ENCODE measurements at places on chromosomes 3 and 15.
A peak's percentile ranks its signal among the peaks of the same experiment; 100 is the strongest.

DNA sequence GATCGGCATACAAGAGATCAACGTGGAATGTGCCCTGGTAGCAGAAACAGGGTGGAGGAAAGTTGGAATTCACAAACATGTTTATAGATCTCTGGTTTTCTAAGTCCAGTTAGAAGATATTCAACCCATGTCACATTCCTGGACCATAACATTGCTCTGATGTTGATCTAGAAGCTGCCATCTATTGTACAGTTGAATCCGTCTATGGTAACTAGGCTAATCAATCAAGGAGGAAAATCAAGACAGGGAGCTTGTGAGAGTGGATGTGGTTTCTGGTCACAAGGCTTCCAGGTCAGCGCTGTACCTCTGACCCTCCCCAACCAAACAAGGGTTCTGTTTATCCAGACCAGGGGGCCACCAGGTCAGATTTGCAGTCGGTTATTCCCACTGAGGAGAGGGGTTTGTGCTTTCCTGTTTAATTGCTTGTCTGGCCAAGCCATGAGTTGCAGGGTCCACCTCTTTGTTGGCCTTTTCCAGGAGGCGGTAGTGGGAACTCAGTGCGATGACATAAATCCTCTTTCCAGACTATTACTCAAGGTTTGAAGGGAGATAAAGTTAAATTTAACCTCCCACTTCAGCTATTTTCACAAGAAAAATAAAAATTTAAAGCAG, 130.3 kb downstream of the SLCO3A1 start:
- no peak for DNase-seq

DNA sequence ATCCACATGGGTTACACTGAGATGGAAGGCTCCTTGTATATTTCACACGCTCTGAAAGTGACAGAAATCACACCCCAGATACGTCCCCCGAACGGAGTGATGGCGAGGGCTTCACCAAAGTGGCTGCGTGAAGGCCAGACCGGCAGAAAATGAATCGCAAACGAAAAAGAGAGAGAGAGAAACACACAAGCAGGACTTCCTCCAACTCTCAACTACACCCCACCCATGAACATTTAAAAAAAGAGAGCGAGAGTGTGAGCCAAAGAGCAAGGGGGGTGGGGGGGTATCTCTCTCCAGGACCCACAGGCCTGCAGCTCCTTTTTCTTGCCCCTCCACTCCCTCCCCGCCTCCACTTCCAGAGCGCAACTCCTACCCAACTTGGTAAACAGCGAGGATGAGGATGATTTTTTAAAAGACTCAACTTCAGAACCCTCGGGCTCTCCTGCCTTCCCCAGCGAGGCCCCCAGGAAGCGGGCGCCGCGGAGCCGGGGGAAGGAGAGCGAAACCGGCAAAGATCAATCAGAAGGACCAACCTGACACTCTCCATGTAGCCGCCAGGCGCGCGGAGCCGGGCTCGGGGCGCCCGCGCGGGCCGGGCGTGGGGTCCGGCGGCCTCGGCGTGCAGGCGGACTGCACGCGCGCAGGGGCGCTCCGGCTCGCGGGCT, 519.1 kb downstream of the FOXP1 start:
- DNase-seq, result peak; percentile 49

DNA sequence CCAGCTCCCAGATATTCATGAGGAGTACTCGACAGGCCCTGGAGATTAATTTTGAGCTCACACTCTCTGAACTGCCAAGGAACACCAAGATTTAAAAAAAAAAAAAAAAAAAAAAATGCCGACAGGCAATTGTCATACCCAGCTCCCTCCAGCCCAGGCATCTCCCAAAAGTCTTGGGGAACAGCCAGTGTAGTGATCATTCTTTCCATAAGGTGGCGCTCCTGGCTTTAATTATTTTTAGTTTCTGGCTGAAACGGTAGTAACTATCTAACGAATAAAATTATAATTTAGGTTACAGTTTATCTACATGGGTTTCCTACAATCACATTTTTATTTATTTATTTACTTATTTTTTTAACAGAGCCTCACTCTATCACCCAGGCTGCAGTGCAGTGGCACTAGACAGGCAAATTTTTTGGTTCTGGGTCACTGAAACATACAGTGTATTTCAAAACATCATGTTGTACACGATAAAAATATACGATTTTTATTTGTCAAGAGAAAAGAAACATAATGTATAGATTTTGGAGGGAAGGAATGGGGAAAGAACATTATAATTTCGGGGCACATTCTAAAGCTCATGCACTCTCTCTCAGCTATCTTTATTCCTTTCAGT, 157.3 kb downstream of the ADAMTS9 start:
- no peak for DNase-seq

GRCh38 chr15:48389691-48390143, 58.5 kb downstream of the DUT start:
- DNase-seq, result no peak

DNA sequence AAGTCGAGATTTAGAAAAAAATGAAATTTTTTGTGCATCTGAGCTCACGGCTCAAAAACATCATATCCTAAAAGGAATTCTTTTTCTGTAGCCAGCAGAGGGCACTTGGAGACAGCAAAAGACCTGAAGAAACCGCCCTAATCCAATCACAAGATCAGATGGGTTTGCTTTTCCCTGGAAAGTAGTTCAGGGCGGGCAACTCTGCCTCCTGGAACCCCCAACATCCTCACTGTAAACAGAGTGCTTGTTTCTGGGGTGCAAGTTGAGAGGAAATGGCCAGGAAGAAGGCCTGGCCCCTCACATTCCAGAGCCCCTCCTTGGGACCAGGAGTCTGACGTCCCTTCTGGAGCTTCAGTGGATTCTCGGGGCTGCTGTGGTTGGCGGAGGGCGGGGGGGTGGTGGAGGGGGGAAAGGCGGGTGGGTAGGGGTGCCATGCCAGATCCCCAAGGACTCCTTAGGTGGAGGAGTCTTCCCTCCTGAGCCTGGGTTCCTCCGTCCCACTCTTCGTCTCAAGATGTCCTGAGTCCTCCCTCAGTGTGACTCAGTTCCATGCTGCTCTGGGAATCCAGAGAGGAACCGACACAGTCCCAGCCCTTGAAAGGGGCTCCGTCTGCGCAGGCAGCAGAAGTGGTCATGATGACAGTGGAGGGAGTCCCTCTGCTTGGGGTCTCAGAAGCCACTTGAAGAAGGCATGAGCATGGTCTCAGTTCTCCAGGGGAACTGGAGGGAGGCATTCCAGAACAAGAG, 35.9 kb downstream of the CCK start:
- no peak for DNase-seq

DNA sequence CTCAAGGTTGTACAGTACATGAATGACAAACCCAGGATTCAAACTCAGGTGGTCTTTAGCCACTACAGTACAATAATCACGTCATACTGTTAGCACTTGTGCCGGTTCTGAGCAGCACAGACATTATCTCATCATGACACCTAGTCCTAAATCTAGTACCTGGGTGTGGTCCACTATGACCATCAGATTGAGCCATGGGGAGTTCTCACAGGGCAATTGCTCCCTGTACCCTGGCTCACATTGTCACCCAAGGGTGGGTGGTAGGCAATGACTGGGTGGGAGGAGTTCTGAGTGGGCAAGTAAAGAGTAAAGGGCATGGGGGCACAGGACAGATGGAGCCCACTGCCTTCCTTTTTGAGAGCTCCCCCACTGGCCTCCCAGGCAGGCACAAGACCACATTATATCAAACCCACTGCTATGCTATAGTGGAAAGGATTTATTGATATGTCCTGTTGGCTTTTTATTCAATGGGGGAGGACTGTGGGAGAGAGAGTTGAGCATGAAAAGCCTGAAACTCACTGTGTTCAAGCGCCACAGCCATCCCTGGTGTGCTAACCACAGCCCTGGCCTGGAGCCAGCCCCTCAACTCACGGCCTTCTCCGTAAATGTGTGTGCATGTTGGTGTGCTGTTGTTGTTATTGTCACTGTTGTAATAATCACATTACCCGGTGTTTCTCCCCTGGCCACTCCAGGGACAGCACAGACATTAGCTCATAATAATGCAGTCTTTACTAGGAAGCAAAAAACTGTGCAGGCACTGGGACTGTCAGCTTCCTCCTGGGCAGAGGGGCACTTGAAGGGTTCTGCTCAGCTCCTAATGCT, 27.3 kb downstream of the ADCY5 start:
- DNase-seq, result no peak

- DNase-seq, result no peak
Observed at GRCh38 chr15:89175617-89176191, 45.7 kb downstream of the RLBP1 start.

- no peak for DNase-seq
Observed at GRCh38 chr3:97712919-97713318, 51.6 kb upstream of the ARL6 start.

DNA sequence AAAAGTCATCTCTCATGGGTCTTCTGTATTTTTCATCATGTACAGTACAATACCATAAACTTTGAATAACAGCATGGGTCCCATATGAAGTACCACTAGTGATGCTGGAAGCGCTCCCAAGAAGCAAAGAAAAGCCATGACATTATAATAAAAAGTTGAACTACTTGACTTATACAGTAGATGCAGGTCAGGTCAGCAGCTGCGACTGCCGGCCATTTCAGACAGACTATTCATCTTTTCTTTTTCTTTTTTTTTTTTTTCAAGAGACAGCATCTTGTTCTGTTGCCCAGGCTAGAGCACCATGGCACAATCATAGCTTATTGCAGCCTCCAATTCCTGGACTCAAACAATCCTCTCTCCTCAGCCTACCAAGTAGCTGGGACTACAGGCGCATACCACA, 10.2 kb downstream of the RAF1 start:
- no peak for DNase-seq

DNA sequence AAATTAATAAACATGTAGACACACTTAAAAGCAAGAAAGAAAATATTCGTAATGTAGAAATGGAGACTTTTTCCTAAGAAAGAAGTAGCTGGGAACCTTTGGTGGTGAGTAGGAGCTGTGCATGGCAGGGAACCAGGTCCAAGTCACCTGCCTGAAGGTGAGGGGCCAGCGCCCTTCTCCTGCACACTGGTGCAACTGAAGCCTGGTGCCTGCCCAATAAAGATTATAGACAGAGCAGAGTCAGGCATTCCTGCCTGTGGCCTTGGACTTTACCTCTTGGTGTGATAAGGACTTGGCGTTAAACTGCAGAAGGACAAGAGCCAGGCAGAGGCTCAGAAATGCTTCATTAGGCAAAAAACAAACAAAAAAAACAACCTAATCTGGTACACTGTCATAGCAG, 14.2 kb downstream of the CFAP91 start:
- DNase-seq, result no peak

- no peak for DNase-seq
Observed at GRCh38 chr15:60887139-60887538, 342.0 kb downstream of the RORA start.

DNA sequence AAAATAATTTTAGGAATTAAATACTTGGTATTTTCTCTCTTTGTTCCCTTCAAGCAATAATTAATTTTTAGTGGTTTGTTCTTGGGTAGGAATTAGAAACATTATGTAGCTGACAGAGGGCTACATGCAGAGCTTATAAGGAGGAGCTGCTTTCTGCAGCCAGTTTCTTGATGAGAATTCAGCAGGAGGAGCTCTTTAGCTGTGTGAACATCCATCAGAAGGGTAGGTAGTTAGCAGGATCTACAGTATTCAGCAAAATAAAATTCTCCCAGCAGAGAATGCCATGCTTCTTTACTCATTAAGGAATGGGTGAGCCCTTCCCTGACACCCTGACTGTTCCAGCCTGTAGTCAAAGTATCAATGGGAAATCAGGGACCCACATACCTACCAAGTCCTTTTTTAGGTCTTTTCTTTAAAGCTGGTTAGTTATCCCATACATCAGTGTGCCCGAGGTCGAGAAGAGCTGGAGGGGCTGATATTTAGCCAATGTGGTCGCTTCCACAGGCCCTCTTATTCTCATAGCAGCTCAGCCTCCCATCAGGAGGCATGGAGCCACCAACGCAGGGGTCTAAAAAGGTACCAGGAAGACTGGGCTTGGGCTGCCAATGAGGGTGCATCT, 54.0 kb downstream of the KCNAB1 start:
- DNase-seq, result no peak

DNA sequence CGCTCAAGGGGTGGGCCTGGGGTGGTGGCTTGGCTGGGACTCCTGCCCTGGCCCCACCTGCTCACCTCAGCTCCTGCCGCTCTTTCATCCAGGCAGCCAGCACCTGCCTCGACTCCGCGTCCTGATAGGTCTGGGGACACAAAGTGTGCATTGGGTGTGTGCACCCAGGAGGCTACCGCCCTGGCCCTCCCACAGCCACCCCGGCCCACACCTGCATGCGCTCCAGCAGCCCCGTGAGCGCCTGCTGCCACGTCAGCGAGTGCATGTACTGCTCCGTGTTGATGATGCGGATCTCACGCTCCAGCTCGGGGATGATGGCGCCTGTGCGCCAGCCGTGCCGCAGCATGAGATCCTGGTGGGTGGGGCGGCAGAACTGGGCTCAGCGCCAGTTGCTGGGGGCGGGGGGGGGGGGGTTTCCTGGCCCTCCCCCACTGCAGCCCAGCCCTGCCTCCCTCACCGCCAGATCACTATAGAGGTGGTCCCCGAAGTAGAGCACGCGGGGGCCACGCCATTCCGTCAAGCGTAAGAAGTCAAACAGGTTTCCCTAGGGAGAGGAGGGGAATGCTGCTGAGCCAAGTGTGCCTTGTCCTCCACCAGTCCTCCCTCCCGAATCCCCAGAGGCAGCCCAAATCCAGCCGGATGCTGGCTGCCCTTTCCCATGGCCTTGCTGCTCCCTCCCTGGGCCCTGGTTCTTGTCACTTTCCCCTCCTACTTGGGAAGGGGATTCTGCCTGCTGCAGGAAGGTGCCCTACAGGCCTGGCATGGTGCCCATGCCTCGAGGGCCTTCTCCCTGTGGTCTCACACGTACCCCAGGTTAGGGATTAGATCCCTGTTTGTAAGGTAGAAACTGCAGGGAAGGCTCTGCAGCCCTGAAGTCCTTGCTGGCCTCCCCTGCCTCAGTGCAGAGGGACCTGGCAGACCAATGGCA, 8.6 kb downstream of the NT5DC2 start:
- no peak for DNase-seq

DNA sequence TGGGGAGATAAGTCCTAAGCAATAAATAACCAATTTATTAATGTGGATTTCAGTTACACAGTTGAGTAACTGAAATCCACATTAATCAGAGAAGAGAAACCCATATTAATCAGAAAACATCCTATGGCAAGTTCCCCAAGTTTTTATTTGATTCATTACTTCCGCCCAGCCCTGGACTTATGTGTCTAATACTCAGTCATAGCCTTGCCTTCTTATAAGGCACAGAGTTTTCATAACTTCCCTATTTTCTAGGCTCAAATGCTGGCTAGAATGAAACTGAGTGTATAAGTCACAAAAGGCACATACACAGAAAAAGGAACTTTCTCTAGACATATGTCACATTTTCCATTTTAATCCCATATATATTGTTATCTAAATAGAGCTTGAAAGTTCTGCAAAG, 28.8 kb downstream of the CD47 start:
- DNase-seq, result no peak

GRCh38 chr15:37086120-37086519, 14.2 kb downstream of the MEIS2 start:
- no peak for DNase-seq

Measured in stimulated activated CD4-positive, alpha-beta T cell treated with anti-CD3 and anti-CD28 coated beads, TNF-alpha, amount 100 ng/mL, for 4 hours (primary cell).